ENCODE measurements at places on chromosomes 5 and 9.

GRCh38 chr5:127826011-127826410 is 122.8 kb downstream of the CCDC192 start:
- DNase-seq, result no peak

DNA sequence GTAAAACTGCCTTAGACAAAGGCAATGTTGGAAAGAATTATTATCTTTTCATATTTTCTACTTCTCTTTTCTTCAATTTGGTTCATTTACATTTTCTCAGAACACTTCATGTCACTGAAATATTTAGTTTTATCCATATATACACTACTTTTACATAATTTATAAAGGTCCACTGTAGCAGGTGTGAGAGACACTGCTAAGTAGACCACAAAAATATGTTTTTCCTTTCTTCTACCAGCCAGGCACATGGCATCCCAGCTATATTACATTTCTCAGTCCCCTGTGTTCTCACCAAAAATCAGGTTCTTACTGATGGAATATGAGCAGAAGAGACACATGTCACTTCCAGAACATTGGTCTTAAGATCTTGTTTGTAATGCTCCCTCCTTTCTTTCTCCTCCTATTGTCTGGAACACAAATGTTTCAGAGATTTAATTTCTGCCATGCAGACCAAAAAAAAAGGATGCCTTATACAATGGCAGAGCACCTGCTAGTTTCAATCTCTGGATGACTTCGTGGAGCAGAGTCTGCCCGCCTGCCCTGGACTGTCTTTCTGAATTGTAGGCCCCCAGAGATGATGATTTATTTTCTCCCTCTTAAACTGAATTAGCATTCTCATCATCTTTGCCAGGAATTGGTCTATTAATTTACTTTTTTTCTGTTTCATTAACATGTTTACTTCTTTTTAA is 125.4 kb upstream of the ACOT12 start:
- no peak for DNase-seq

DNA sequence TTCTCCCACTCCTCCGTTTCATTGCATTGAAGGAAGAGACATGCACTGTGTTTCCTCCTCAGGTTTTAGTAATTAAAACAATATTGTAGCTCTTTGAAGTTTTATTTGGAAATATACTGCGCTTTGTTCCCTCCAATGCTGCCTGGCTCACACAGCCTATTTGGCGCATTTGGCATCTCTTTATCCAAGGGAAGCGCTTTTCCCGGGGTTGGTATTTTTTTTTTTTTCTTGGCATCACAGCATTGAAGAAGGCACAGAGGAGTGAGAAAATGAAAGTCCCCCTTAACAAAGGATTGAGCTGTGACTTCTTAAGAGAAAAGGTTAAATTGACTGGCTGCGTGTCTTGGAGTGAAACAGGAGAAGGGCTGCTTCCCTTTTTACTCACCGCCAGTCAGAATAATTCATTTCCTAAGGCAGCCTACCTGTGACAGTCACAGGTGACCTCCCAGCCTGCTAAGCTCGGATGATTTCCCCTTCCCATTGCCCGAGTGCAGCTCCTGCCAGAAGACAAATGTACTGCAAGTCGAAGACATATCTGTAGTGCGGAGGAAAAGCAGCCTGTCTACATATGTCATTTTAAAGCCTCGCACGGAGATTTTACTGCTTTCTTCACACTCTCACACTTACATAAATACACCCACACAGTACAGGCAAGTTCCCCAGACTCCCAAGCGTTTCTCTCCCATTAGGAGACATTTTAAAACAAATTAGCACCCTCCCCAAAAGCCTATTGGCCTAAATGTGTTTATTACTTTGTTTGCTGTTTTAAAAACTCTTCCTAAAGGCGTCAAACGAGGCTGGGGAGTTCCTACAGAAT is 665.5 kb upstream of the ZNF608 start:
- DNase-seq, result no peak

- no peak for DNase-seq
Measured at GRCh38 chr5:150624334-150625163, 15.9 kb upstream of the SYNPO start.

DNA sequence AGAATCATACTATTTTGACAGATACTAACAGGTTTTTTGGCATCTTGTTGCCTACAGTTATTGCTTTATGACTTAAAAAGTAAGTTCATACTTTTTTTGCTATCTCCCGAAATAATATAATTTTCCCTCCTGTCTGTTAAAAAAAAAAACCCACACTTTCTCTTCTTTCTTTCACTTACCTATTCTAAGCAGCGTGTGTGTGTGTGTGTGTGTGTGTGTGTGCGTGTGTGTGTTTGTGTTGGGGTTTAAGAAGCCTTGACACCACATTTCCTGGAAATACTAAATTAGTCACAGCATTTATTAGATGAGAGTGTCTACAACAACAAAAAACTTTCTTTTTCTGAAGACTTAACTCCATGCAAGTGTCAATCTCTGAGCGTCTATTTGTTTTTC is 12.4 kb downstream of the TNFAIP8 start:
- no peak for DNase-seq

- DNase-seq, result peak; percentile 95
Measured at GRCh38 chr5:32042551-32042961, 131.6 kb downstream of the GOLPH3 start.

GRCh38 chr5:127367946-127368465 is 77.4 kb downstream of the MEGF10 start:
- DNase-seq, result no peak

GRCh38 chr5:173020154-173020581 is 36.0 kb upstream of the CREBRF start:
- no peak for DNase-seq

- DNase-seq, result no peak
Measured at GRCh38 chr5:51960617-51961121, 577.4 kb downstream of the ISL1 start.

GRCh38 chr9:82720515-82720914 is 342.4 kb downstream of the RASEF start:
- DNase-seq, result no peak

- no peak for DNase-seq
Measured at GRCh38 chr9:12718482-12719026, 25.4 kb downstream of the TYRP1 start.

DNA sequence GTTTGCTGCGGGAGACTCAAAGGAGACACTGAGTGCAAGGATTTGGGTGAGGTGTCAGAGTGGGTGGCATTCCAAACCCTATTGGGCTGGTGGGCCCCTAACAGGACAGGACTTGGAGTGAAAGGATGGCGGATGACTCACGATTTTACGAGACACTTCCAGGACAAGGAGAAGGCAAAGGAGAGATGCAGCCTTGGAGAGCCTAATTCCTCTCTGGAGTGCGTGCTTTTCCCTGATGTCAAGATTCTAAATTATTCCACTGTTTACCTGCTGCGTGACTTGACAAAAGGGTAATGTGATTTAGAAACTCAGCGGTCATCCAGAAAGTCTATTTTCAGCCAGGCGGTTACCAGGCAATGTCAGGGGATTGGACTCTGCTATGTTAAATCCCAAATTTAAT is 41.6 kb upstream of the CD180 start:
- DNase-seq, result no peak

GRCh38 chr9:135563039-135563476 is 1.5 kb downstream of the PAEP start:
- DNase-seq, result no peak

GRCh38 chr5:32147959-32148358 is 26.2 kb downstream of the GOLPH3 start:
- DNase-seq, result no peak

- DNase-seq, result no peak
Measured at GRCh38 chr9:81370650-81371049, 318.7 kb downstream of the TLE1 start.

All from inflammatory macrophage treated with lipopolysaccharide for 4 hours (primary cell).